ENCODE measurements at places on chromosomes 13 and 19.

GRCh38 chr13:79385694-79386093, 20.4 kb downstream of the RBM26 start:
- peak; percentile 92 for DNase-seq

DNA sequence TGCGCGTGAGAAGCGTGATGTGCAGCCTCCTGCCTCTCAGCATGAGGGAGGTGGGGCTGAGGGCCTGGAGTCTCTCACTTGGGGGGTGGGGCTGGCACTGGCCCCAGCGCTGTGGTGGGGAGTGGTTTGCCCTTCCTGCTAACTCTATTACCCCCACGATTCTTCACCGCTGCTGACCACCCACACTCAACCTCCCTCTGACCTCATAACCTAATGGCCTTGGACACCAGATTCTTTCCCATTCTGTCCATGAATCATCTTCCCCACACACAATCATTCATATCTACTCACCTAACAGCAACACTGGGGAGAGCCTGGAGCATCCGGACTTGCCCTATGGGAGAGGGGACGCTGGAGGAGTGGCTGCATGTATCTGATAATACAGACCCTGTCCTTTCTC, 8.7 kb downstream of the CD177 start:
- DNase-seq: no peak

- no peak for DNase-seq
Observed at GRCh38 chr13:71789693-71790329, 77.2 kb downstream of the DACH1 start.

DNA sequence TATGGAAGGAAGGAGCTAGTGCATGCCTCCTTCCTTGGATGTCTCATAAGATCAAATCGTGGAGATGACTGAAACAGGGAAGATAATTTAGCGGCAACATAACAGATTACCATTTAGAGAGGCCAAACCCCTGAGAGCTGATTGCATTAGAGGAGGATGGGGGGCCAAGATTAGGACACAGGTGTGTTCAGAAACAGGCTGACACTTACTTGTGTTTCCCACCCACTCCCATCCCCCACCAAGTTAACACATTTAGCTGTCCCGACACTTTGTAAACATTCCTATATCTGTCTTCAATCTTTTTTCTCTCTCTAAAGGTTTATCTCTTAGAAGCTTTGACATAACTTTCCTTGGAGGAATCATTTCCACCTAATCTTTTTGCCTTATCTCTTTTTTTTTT, 48.8 kb upstream of the KCTD4 start:
- DNase-seq: no peak

GRCh38 chr13:99055281-99055680, 77.4 kb upstream of the DOCK9 start:
- DNase-seq: no peak

GRCh38 chr19:38068826-38069225, 155.2 kb downstream of the DPF1 start:
- DNase-seq: no peak

- DNase-seq: peak; percentile 58
Observed at GRCh38 chr13:44710576-44710975, 134.4 kb upstream of the TSC22D1 start.

DNA sequence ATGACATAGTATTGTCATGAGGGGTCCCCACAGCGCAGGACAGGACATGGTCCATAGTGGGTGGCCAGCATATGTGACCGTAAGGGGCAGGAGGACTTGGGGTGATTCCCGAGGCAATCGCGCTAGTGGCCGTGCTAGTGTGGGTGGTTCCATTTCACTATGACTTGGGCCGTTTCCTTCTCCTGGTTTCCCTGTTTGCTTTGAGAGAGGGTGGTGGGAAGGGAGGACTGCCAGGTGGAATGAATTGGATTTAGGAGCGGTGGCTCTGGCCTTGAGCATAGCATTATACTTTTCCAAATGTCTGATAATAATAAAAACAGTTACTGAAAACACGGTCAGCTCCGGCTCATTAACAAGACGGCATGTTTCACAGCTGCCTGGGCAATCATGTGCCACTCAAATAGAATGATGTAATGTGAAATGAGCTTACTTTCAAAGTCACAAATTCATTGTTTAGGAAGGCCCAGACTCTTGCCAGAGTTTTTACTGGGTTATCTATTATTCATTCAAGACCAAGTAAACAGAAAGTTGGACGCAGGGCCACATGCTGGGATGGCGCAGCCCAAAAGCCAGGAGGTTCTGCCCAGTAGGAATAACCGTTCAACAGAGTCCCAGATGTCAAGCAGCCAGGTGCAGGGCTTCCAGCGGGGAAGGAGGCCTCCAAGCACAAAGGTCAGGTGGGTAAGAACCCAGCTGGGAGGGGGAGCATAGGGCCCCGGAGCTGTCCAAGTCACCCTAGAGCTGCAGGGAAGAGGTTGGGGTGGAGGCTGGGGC, 19.6 kb upstream of the SLC15A1 start:
- DNase-seq: no peak

DNA sequence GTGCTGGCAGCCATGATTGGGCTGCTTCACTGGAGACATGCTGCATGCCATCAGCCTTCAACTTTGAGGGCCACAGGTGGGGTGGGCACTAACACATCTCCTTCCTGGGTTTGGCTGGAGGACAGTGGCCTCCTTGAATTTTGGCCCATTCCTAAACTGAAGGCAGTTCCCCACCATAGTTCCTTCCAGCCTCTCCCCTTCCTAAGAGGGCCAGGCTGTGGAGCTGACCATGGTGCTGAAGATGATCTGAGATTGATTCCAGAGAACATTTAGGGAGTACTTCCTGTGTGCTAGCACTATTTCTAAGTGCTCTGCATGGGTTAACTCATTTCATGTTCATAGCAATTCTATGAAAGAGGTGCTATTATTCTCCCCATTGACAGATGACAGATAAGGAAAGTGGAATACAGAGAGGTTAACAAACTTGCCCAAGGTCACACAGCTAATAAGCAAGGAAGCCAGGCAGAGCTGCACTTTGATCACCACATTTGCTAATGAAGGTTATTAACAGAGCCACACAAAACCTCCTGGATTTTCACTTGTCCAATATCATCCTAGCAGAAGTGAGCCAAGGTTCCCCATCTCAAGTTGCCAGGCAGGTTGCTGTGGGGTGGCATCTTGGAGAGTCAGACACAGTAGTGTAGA, 175.3 kb downstream of the ZIC5 start:
- peak; percentile 47 for DNase-seq

DNA sequence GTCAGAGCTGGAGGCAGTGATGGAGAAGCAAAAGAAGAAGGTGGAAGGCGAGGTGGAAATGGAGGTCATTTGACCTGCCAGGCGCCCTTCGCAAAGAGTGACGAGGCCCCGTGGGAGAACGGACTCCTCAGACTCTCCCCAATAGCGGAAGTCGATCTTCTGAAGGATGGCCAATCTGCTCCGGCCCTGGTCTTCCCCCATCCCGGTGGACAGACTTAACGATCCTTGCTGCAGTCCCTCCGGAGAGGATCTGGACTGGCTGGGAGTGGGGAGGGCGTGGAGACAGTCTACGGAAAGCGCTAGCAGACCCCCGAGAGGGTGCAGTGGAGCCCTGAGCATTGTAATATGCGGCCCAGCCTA, 11.9 kb downstream of the EPS8L1 start:
- DNase-seq: no peak

- DNase-seq: no peak
Observed at GRCh38 chr13:66992183-66992582, 238.0 kb downstream of the PCDH9 start.

DNA sequence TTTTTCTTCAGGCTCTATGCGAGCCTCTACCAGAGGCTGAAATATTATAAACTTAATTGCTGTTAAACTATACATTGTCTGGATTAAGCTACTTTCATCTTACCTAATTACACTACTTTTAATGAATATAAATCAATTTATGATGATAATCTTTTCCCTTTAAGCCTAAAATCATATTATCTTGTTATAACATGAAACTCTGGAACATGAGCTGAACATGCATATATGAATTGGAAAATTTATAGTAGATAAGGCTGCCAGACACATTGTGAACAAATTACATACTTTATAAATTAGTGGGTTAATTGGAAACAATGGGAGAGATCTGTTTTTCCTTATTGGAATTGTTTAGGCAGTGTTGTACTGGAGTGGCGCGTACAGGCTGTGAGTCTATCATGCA, 45.3 kb upstream of the ZDHHC20 start:
- no peak for DNase-seq

GRCh38 chr13:50894012-50894411, 15.6 kb upstream of the RNASEH2B start:
- DNase-seq: no peak

- peak; percentile 95 for DNase-seq
Observed at GRCh38 chr19:35248310-35249145, at the start of gene LSR. TSS of gene LSR (plus strand) at chr19:35249002. CDS start at chr19:35249023, 21 bp downstream.

- DNase-seq: no peak
Observed at GRCh38 chr13:40983725-40984667, 35.1 kb downstream of the ELF1 start.

DNA sequence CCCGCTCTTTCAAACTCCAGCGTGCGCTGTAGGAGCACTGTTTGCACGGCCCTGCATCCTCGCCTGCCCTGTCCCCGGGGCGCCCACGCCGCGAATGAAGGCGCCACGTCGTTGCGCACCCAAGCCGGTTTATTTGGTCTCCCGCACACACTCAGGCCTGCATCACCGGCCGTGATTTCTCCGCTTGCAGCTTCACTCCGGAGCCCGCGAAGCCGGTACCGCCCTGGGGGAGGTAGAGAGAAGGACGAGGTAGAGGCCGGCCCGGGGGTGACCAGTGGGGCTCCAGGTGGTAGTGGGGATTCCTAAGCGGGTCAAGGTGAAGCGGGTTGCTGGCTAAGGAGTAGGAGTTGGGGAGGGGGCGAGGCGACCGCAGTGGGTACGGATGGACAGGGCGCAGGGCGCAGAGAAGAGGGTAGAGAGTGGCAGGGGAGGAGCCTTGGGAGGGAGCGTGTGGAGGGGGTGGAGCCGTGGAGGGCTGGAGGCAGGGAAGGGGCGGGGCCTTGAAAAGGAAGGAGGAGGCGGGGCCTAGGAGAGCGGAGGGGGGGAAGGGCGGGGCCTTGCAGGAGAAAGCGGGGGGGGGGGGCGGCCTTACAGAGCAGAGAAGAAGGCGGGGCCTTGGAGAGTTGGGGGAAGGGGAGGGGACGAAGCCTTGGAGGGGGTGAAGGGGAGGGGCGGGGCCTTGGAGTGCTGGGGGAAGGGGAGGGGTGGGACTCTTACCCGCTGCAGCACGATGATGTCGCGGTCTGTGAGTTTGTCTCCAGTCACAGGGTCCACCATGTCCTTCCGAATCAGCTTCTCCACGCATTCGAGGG, 24.6 kb downstream of the NOSIP start:
- DNase-seq: peak; percentile 40

DNA sequence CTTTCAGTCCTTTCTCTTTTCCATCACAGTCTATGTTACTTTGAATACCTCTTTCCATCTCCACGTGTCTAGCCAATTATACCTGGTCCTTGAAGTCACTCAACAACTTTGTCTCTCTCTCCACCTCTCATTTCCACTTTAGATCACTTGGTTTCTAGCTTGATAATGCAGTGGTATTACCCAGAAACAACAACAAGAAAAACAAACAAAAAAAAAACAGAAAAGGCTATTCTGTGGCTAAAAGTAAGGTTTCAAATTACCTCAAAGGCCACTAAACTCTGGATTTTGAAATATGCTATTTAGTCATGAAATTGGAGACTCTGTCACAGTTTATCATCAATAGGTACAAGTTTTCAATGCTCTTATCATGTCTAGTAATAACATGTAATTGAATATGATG, 184.8 kb downstream of the PCDH9 start:
- DNase-seq: no peak

DNA sequence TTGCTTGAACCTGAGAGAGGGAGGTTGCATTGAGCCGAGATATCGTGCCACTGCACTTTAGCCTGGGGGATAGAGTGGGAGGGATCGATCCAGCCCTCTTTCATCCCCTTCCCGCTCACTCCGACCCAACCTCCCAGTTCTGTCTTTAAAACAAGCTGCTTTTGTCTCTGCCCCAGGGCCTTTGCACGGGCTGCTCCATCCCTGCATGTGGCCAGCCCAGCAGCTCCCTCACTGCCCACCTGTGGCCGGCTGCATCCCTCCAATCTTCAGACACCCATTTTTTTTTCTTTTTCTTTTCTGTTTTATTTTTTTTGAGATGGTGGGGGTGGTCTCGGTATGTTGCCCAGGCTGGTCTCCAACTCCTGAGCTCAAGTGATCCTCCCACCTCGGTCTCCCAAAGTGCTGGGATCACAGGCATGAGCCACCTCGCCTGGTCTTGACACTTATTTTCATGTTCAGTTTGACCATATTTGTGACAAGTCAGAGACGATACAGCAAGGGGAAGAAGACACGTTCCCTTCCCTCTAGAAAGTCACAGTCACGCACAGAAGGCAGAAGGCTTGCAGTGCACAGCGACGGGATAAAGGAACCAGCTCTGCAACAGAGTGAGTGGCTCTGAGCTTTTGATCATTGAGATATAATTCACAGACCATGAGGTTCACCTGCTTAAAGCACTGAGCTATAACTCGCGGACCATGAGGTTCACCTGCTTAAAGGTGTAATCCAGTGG, 31.8 kb downstream of the EFNA2 start:
- no peak for DNase-seq

- peak; percentile 17 for DNase-seq
Observed at GRCh38 chr13:21175656-21176214, 617 bp downstream of the SKA3 start.

GRCh38 chr13:75345193-75345592, 136.8 kb downstream of the TBC1D4 start:
- no peak for DNase-seq

DNA sequence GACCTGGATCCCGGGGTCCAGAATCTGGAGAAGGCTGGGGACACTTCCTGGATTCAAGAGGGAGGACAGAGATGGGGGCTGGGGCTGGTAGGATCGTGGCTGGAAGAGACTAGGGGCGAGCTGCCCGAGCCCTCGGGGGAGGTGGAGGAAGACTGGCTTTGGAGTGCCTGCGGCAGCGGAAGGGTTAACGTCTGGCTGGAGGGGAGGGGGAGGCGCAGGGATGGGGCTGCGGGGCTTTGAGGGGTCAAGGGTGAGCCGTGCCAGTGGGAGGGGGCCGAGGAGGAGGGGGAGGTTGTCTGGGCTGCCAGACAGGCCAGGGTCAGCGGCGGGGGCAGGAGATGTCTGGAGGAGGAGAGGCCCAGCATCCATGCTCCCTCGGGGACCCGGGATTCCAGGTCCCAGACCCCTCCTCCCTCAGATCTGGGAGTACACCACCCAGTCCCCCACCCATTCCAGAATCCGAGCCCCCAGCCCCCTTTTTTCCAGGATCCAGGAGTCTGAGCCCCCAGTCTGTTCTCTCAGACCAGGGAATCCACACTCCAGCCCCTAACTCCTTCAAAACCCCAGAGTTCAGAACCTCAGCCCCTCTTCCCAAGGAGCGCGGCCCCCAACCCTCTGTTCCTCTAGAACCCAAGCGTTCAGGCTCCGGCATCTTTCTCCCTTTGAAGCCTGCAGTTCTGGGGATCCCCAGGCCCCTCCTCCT, 3.2 kb upstream of the SPACA6 start:
- DNase-seq: no peak
